ELF-1 (cell line): ENCODE measurements at places on chromosomes 3 and 15.
A peak's percentile ranks its signal among the peaks of the same experiment; 100 is the strongest.

- DNase-seq = no peak
These were observed 24.0 kb upstream of the AGBL1 start for GRCh38 chr15:86055688-86056087.

DNA sequence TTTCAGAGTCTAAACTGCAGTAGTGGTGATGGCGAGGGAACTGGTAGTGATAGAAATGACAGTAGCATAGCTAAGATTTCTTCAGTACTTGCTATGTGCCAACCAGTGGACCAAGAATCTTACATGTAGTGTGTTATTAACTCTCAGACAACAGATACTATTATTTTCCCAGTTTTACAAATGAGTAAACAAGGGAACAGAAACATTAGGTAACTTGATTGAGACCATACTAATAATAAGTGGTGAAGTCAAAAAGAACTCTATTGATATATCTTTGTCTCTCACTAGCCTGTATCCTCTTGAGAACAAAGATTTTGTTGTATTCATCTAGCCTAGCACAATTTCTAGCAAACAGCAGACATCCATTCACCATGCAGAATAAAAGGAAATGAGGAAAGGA is 250.1 kb downstream of the ZBTB20 start:
- DNase-seq = no peak

DNA sequence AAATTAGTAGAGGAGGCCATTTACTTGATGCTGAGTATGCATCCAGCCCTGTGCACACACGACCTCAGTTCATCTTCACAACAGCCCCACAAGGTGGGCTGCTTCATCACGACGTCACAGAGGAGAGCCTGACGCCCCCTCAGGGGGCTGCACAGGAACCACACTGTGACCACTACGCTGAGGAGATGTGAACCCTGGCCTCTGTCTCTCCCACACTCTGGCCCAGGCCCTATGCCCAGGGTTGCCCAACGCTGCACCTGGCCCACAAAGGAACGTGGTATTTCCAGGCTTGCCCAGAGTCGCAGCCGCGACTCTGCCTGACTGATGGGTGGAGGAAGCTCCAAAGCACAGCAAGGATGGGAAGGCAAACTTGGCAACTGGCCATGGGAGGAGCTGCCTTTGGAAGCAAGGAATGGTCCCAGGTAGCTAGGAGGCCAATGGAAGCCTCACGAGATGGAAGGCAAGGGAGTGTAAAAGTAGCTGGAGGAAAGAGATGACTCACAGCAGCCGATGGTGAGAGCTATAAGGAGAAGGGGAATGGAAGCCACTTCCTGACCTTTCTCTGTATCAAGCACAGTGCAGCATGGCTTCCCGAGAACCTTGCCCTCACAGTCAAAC is 226.0 kb downstream of the KLF13 start:
- DNase-seq = no peak

DNA sequence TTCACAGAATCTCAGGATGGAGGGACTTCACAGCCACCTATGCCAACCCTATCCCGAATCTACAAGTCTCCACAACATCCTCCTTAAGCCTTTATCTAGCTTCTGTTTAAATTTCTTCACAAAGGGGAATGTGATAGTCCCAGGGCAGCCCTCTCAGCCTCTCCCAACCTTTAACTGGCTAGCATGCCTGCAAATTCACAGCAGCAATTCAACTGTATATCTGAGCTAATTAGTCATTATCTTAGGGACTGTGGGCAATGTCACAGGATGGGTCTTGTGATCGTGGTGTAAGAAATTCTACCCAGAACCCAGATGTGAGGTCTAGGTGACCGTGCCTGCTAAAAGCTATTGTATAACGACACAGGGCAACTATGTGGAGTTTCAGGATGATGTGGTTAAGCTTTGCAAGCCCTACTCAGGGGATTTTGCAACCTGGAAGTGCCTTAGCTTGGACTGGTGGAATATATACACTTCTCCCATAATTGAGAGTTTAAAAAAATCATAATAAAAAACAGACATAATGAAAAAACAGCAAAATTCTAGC is 65.5 kb upstream of the FBN1 start:
- DNase-seq = no peak

GRCh38 chr3:72565593-72565992 is 282.7 kb downstream of the SHQ1 start:
- DNase-seq = no peak

GRCh38 chr3:149596134-149596770 is 61.6 kb downstream of the WWTR1 start:
- DNase-seq = no peak

DNA sequence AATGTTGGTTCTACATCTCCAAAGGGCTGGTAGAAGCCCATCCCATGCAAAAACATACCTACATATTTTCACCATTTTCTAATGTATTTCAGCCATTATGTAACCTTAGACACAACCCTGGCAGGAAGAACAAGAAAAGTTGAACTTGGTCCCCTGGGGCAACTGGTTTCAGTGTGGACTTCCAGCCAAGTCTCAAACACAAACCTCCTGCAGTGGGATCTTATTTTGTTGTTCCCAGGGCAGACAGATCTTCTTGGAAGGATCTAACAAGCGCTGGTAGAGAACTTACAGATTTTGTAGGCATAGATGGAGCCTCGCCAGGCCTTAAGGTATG is 96.3 kb downstream of the ADAMTS17 start:
- DNase-seq = peak; percentile 17

DNA sequence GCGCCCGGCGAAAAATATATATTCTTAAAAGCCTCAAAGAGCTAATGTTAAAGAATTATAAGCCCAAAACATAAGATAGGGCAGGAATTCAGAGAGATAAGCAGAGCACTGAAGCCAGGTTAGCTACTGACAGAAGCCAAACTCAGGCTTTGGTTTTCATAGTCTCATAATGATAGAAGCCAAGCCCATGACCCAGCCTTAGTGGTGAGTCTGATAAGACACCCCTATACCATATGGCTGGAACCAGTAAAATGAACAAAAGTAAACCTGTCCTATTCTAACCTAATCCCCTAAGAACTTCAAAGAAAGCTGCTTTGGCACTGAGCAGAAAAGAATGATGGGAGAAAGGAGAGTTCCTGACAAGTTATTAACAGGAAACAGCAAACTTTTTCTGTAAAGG is 25.9 kb downstream of the MYO9A start:
- DNase-seq = no peak

GRCh38 chr3:176068750-176069149 is 1128.5 kb downstream of the TBL1XR1 start:
- DNase-seq = no peak

DNA sequence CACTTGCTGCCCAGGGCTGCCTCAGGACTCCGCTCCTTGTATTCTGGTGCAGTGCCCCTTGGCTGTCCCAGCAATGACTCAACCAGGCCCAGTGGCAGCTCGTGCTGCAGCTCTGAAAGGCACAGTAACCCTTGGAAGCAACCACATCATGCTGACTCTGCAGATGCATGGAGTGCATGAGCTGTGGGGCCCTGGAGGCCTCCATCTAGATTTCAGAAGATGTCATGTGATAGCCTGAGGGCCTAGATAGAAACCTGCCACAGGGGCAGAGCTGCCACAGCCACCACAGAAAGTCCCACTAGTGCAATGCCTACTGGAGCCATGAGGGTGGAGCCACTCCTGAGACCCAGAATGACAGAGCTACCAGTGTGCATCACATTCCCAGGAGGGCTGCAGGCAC is 117.1 kb upstream of the SMAD3 start:
- peak; percentile 17 for DNase-seq

DNA sequence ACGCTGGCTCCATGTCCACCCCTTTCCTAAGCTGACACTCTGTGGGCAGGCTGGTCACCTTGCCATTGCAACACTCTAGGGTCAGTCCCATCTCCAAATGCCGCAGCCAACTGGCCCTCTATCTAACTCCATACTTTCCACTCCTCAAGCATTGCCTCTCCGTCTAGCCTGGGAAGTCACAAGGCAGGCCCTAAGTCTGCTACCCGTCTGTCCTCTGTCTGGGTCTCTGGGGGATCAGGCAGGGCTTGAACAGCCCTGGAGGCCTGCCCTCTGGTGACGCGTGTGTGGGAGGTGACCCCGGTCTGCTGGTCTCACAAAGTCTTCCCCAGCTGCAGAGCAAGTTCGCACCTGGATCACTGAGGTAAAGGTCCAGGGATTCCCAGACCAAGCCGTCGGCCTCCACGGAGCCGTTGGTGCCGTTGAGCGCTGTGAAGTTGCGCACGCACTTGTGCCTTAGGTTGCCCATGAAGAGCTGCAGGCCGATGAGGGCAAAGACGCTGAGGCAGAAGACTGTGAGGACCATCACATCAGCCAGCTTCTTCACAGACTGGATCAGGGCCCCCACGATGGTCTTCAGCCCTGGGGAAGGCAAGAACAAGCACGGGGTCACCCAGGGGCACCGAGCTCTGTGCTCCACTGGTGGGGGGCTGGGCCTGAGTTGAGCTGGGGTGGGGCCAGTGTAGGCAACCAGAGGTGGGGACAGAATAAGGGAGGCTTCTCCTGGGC is 39.9 kb downstream of the SCN5A start:
- DNase-seq = no peak

- no peak for DNase-seq
These were observed 115.0 kb downstream of the ALDH1A2 start for GRCh38 chr15:57950381-57950946.

DNA sequence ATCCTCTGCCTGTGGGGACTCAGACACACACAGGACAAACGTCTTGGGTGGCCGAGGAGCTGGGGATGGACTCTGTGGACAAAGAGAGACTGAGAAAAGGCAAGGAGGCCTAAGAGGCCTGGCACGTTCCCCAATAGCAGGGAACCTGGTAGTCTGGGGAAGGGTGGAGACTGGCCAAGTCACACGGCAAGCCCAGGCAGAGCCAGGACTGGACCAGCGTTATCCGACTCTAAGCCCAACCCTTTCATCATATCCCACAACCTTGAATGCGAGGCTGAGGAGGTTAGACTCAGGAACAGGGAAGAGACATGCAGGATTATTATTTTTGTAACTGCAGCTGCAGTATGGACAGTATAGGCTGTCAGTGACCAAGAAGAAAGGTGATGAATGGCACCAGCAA is 53.4 kb downstream of the SLC6A11 start:
- no peak for DNase-seq

- DNase-seq = no peak
These were observed 49.6 kb upstream of the PPARG start for GRCh38 chr3:12239301-12239700.

GRCh38 chr3:68893600-68894239 is 38.6 kb downstream of the TAFA4 start:
- DNase-seq = no peak

DNA sequence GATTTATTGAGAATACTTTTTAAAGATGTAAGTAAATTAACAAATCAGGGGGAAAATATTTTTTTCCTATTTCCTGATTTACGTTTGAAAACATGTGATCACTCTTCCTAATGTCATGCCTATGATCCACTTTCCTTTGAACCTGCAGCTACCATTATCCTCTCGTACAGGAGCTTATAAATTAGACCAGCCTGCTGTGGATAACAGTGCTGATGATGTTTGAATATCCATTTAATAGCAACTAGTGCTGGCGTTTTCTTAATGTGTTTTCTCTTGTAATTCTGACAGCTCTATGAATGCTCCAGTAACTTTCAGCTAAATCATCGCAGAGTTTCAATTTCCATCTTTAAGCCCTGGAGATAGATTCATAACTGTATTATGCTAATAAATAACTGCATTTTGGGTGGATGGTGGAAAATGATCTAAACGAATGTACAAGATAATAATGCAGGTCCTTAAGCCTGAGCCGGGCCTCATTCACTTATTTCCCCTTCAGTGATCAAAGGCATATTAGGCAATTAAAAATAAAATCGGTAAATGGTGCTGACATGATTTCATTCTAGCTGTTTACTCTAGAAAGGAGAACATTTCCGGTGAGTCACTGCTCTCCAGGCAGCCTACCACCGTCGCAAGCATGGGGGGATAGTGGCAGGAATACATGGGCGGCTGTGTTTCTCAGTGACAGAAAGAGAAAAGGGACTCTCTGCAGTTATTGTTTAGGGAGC is 58.5 kb upstream of the SLC24A5 start:
- no peak for DNase-seq

GRCh38 chr3:164375995-164376394 is 702.3 kb downstream of the SI start:
- no peak for DNase-seq

- no peak for DNase-seq
These were observed 45.6 kb downstream of the TLNRD1 start for GRCh38 chr15:81046290-81046689.

DNA sequence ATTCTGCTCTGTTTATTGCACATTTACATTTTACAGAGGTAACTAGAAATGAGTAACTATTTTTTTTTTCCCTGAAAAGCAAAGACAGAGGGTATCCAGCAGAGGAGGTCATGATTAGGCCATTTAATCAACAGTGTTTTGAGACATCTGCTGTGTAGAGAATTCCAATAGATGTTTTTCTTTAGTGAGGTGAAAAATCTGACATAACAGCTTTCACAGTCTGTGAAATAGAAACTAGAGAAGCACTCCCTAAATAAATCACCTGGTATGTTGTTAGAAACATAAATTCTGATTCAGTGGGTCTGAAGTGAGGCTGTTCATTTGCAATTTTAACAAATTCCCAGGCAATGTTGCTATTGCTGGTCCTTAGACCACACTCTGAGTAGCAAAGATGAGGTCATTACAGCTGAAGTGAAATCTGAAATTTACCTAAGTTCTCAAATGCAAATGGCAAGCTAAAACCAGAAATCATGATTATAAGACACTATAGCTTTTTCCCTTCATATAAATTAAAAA is 329.2 kb upstream of the LRRC3B start:
- DNase-seq = no peak

GRCh38 chr15:80480909-80481308 is 76.7 kb downstream of the ARNT2 start:
- peak; percentile 43 for DNase-seq

GRCh38 chr3:190385731-190386688 is 2.0 kb upstream of the CLDN16 start:
- no peak for DNase-seq

DNA sequence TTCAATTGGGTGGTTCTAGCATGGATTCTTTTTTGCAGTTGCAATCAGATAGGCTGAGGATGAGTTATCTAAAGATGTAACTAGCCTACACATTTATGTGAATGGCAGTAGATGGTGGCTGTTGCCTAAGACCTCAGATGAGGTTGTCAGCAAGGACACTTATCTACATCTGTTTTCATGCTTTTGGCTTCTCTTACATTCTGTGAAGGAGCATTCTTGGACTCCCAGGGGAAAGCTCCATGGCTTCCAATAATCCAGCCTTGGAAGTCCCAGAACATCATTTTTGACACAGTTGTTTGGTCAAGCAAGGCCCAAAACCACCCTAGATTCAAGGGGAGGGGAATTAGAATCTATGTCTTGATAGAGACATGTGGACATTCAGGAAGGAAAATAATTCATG is 332.2 kb upstream of the RBMS3 start:
- no peak for DNase-seq

- peak; percentile 96 for DNase-seq
These were observed 75.0 kb downstream of the MAGEF1 start for GRCh38 chr3:184636741-184637316.

DNA sequence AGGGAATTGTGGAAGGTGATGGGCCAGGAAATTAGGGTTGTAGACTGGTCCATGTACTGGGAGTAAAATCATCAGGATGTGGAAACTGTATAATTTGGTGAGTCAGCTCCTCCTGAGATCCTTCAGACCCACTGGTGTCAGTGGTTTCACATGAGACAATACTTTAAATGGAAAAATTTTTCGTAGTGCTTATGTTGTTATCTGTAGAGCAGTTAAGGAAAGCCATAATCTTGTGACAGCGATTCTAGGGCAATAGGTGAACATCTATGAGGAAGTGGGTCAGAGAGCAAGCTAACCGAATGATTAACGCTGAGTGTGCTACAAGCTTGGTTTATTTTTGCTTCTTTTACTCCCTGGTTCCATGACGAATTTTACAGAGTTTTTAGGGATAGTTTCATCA is 200.6 kb downstream of the CADM2 start:
- no peak for DNase-seq

GRCh38 chr15:80984856-80985255 is 4.8 kb downstream of the MESD start:
- DNase-seq = peak; percentile 34
